Cortex of kidney (tissue), 1 donor: ENCODE measurements at places on chromosomes 11 and 22.

DNA sequence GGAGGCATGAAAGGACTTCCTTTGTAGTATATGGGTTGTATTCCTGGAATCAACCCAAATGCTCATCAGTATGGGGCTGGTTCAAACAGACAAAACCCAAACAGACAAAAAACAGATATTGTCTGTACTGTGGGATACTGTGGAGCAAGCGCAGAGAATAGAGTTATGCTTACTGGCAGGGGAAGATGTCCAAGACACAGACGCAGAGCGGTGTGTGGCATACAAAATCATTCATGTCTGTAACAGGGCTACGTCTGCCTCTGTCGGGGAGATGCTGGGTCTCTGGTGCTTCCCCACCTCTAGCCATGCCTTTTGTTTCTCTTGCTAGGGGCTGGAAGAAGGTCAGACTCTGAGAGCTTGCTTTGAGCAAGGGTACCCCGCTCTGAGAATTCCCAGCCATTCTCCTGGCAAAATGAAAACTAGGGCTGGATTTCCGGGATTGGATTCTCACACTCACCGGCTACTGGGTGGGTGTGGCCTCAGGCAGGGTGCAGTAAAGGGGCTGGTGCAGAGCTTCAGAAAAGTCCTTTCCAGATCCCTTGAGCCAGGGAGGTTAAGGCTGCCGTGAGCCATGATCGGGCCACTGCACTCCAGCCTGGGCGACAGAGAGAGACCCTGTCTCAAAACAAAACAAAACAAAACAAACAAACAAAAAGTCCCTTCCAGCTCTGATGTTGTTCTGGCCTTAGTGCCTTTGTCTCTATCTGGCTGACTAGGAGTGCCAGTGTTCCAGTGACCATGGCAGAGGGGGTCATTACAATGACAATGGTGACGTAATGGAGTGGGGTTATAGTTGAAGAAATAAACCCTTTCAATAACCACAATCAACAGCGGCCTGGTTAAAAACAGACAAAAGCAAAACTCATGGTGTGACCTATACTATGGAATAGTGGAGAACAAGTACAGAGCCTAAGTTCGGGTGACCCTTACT lies 2.9 kb upstream of the ABCC8 start:
- DNase-seq, result no peak

DNA sequence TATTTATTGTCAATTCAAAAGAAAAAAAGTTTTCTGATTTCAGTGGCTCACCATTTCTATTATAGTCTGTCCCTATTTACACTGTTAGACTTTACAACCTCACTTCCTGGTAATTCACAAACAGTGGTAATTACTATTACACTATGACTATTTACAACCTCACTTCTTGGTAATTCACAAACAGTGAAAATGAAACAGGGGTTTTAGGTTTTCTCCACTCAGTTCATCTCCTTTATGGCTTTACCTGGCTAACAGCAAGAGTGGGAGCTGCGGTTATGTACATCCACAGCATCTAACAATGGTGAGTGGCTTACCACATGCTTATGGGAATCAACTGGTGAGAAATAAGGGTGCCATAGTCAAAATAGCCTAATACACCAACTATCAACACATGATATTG lies 166.4 kb downstream of the CASP12 start:
- no peak for DNase-seq

DNA sequence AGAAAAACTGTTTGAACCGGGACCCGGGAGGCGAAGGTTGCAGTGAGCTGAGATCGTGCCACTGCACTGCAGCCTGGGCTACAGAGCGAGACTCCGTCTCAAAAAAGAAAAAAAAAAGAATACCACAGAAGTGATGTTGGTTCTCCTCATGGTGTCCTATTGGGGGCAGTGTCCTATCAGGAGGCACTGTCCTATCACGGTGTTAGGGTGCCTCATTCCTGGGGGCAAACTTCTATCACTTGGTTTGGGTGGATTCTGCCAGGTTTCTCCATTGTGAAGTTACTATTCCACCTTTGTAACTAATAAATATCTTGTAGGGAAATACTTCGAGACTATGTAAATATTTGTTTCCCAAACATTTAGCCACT lies 19.6 kb downstream of the PRR14L start:
- DNase-seq, result no peak

DNA sequence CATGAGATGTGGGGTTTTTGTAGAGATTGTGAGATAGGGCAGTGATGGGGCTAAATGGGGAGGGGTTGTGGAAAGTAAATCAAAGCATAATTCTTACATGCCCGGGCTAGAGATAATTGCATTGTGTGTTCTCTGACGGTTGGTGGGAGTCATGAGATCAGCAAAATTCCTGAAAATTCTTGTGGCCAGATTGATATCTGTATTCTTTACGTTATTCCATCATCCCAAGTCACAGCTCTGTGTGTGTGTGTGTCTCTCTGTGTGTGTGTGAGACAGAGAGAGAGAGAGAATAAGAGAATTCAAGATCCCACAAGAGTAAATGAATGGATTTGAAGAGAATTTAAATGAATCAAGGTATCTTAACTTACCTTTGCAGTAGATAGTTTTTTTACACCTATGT lies 138.6 kb upstream of the ARHGAP20 start:
- DNase-seq, result no peak

DNA sequence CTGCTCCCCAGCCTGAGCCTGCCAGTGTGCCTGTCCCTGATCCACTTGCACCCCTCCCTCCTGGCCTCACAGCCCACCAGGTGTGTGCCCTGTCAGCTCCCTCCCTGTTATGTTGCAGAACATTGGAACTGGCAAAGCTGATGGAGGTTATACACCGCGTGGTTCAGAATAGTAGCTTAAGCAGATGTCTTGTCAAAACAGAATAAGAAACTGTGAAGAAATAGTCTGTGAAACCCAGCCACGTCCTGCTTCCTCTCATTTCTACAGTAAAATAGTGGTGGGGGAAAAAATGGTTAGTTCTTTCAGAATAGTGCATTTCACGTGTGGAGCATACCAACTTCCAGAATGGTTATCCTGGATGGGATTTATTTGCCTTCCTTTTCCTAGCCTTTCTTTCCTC lies 161.2 kb upstream of the NAV2 start:
- DNase-seq, result no peak

DNA sequence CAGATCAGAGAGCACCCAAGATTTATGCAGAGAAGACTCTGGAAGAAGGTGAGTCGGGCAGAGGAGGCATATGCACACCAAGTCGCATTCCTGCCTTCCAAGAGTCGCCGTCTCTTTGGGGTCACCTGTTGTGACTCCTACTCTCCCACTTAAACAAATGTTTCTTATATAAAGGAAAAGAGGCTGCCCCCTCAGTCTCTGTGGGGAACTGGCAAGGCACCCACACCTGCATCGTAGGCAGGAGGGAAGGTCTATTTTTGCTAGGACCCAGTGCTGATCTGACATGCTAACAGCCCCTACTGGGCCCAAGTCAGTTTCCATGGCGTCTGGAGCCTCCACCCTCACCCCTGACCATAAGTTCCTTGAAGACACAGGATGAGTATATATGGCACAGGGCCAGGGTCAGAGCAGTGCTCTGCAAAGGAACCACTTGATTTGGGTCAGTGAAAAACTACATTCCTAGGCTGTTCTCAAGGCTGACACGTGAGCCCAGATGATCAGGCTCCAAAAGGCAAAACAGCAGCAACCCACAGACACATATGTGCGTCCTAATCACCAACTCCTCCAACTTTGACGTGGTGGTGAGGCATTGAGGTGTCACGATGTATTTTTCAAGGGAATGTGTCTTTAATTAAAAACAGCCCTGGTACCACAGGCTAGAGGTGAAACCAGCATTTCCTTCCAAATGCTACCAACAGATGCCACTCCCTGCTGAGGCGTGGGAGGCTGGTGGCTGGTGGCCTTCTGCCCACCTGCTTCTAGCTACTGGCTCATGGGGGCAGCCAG lies 55.6 kb upstream of the CSNK2A3 start:
- no peak for DNase-seq
